ENCODE measurements at places on chromosomes 6 and 20.

- DNase-seq = no peak
Measured at GRCh38 chr20:17471606-17472187, 59.5 kb downstream of the BFSP1 start.

DNA sequence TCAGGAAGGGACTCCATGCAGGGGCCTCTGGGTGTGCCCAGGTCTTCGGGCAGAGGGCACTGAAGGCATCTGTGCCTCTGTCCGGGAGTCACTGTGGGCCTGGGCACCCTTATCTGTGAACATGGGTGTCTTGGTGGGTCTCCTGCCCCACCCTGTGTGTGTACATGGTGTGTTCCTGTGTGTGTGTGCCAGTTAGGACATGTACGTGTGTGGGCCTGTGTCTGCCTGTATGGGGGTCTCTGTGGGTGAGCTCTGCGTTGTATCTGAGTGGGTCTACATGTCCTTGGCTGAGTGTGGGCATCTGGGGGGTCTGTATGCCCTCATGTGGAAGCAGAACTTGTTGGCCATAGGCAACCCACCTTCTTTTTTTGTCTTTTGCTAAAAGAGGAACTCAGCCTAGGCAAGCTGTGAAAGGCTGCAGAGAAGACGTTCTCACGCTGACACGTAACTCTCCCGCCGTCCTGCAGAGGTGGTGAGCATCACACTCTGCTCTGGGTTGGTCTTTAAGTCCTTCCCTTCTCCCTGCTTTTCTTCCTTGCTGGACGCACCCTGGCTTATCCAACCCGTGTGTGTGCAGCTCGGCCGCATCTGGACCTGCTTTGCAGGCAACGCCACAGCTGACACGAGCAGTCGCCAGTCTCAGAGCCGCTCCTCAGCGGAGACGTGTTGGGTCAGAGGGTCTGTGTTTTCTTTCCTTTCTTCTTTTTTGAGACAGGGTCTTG, 532 bp upstream of the NPBWR2 start:
- peak; percentile 68 for DNase-seq

DNA sequence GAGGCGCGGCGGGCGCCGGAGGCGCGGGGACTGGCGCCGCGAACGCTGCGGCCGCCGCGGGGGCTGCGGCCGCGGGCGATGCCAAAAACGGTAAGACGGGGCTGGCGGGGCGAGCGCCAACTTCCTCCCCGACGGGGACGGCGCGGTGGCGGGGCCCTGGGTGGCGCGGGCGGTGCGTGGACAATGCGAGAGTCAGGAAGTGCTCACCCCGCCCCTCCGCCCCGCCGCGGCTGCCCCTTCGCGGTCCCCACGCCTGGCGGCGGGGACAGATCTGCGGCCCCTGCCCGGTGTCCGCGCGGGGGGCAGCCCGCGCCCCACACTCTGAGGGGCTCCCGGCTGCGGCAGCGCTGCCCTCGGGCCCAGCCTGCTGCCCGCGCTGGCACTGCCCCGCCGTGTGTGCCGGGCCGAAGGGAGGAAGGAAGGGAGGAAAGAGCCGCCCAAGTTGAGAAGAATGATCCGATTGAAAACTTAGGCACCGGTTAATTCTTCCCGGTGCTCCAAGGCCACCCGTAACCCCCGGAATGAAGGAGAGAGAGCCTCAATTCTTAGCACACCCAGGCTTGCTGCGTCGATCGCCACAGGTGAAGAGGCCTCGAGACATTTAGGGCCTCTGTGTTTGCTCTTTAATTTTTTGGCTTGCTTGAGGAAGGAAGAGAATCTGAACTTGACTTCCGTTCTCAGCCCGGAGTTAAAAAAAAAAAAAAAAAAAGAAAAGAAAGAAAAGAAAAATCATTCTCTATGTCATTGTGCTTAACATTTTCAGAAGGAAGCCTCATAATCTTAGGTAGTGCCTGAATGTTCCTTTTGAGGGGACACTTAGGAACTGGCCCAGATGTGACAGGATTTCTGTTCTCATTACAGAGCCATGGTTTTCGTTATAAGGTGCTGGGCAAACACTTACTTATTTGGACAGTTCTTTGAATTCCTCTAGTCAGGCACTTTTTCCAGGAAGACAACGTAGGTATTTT, 982 bp downstream of the HECA start:
- DNase-seq = peak; percentile 84

DNA sequence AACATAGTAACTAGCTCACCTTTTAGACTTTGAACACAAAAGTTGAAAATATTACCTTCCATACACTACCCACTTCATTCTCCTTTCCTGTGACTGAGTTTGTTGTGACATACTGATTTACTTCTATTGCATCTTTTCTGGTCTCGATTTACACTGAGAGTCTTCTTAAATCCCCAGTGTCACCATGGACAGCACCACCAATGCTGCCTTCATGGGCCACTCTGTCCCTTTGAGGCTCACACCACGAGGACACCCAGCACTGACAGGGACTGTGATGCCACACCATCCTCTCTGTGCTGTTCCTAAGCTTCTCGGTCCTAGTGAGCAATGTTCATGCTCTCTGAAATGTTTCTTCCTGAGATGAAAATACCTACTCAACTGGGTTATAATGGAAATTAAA, 337.1 kb upstream of the IRAK1BP1 start:
- no peak for DNase-seq

GRCh38 chr6:44696686-44697085, 309.2 kb downstream of the CDC5L start:
- DNase-seq = no peak

Measured in aorta (tissue), 5 donors.